T-helper 2 cell treated with Interferon-gamma antibody and Interleukin-4, amounts not matched to agents 5 μg/mL and 100 μg/mL, for 36 hours (primary cell): ENCODE measurements at places on chromosomes 11 and 22.

- no peak for DNase-seq
Observed at GRCh38 chr22:25896098-25896497, 154.1 kb downstream of the MYO18B start.

DNA sequence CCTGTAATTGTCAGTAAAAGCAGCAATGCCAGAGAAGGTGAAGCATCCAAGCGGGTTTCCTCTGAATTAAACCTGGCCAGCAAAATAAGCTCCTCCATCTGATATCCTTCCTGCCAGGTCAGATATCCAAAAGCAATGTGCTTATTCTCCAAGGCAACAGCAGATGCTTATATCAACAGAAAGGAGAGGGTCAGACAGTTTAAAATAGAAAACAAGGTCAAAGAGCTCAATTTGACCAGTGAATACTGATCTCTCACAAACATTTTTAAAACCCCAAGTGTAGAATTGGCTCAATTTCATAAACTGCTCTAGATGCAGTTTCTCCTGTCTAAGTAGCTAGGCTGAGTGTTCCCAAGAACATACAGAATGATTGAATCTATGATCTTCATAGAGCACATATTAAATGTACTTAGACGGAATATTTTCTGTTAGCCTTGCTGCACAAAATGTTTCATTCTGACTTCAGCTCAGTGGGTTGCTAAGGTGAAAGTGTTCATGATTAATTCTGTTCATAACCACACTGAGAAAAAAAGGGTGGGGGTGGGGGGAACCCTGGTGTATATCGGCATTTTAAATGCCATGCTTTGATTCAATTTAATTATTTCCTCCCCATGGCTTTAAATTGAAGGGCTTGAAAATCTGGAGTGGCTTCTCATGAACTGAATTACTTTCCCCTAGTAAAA, 174.2 kb upstream of the ARHGAP20 start:
- no peak for DNase-seq

- DNase-seq: no peak
Observed at GRCh38 chr22:47435204-47435487, 672.7 kb downstream of the TBC1D22A start.

- no peak for DNase-seq
Observed at GRCh38 chr11:125593114-125593820, 615 bp downstream of the STT3A start.

DNA sequence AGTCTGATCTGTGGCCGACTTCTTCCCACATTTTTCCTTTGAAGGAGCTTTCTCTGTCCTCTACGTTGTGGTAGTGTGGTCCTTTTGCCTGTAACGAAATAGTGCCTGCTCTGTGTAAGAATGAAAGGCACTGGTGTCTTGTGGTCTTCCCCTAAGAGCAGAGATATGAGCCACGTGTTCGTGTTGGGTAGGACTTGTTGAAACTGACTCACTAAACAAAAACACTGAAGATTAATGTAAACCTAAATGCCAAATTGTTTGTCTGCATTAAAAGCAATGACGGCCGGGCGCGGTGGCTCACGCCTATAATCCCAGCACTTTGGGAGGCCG, 10.1 kb upstream of the RPS3 start:
- no peak for DNase-seq

GRCh38 chr11:122593473-122594420, 61.8 kb upstream of the UBASH3B start:
- DNase-seq: no peak

DNA sequence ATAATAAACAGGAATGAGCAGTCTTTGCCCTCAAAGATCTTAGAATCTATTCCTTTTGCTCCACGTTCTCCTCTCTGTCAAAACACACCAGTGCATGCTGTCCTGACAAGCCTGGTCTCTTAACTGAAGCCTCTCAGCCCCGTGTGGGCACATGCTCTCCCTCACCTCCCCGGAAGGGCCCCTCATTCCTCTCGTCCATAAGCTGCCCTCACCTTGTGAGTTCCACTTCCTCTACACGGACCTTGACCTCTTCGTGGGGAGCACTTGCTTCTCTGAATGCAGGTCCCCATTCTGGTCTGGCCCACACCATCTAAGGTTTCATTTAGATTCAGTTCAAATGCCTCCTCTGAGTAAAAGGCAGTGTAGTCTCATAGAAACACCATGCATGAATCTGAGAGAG, 412.3 kb upstream of the SYN3 start:
- no peak for DNase-seq

DNA sequence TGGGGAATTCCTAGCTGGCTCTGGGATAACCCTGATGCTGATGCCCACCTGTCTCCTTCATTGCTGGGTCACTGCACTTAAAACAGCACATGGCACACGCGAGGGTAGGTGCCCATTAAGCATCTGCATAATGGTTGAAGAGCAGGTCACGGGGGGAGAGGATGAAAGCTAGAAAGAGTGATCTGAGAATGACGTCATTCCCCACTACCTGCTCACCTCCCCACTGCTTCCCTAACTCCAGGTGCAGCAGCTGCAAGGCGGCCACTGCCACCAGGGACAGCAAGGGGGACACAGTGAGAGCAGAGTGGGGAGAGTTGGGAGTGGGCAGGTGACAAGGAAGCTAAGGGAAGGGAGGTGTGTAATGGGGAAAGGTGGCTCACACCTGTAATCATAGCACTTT, 27.0 kb downstream of the ADA2 start:
- DNase-seq: no peak

- DNase-seq: no peak
Observed at GRCh38 chr11:110850846-110851245, 138.6 kb upstream of the ARHGAP20 start.

GRCh38 chr11:104625246-104625645, 273.0 kb downstream of the CASP12 start:
- no peak for DNase-seq

DNA sequence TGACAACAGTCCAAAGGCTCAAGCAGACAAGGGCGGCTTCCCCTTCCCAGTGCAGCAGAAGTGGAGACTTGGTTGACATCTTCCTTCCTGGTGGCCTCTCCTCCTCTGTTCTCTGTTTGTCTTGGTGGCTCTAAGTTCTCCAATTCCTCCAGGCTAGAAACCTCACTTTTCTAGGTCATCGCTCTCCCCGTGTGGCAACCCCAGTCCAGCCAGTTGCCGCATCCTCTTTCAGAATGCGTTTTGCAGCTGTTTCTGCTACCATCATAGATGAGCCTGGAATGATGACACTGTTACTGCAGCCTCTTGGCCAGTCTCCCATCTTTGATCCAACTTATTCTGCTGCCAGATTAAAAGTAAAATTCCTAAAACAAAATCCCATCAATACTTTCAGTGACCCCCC, 201.5 kb downstream of the TRIM29 start:
- no peak for DNase-seq

- DNase-seq: no peak
Observed at GRCh38 chr11:73981051-73981805, 1.4 kb downstream of the UCP2 start.

DNA sequence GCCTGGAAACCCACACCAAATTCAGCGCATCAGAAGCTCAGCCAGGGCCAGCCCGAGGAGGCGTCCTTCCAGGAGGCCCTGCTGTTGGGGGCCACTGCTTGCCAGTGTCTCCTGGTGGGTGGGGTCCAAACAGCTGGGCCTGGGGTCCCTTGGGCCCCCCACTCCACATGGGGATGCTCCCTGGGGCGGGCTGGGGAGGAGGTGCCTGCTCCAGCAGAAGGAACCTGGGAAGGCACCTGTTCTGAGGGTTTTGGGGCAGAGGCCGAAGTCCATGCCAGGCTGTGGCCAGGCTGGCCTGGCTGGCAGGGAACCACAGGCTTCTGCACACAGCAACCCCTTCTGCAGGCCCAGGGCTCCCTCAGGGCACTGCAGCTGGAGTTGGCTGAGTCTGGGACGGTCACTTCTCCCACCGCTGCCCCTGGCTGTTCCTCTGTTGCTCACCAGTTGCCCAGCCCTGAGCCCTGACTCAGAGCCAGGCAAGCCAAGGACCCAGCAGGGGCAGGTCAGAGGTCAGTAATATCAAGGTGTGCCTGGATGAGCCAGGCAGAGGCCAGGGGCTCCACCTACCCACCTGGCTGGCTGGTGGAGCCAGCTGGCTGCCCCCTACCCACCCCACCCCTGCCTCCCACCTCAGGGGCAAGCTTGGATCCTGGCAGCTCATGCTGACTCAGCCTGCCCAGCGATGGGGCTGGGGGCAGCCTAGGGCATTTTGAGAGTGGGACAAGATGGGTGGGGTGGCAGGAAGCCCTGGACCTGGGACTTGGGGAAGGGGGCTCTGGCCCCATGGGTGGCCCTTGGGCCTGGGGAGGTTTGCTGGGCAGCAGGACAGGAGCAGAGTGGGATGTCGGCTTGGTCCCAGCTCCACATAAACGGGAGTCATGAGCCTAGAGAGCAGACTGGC, 12.0 kb upstream of the PHLDA2 start:
- no peak for DNase-seq

GRCh38 chr11:72678524-72678923, 4.3 kb upstream of the PDE2A start:
- DNase-seq: no peak

GRCh38 chr11:134468081-134468668, 56.1 kb upstream of the B3GAT1 start:
- DNase-seq: no peak

DNA sequence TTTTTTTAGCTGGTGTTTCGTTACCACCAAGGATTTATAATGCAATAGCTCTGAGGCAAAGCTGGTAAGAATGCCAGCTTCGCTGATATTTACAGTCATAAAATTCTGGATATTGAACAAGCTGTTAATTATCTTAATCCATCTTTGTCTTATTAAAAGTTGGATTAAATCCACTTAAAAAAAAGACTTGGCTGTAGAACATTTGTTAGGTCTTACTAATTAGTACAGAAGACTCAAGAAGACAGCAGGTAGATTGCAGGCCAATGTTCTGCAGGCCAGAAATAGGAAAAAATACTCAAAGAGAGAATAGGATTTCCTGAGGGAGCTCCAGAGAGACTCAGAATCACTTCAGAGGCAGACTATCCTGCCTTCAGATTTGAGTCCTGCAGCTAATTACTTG, 7.5 kb downstream of the ROBO4 start:
- DNase-seq: no peak

DNA sequence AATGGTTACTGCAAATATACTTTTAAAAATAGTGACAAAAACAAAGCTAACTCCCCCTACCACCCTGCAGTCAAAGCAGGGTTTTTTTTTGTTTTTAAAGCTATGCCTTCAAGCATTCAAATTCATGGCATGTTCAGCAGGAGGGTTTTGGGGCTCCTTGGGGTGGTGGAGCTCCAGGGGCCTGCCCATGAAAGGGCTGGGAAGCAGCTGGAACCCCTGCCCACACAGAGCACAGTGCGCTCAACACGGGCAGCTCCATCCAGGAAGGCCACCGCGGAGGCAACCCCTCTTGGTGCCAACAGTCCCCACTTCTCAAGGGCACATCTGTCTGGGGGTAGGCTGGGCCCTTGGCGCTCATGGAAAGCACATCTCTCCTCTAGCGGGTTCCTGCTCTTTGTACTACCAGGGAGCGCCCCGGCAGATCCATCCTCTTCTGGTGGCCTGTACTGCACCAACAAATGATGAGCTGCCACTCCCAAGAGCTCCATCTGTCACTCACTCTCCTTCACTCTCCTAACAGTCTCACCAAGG, 16.6 kb upstream of the PHLDA2 start:
- no peak for DNase-seq

- DNase-seq: no peak
Observed at GRCh38 chr22:35506259-35506570, 34.4 kb upstream of the RASD2 start.

DNA sequence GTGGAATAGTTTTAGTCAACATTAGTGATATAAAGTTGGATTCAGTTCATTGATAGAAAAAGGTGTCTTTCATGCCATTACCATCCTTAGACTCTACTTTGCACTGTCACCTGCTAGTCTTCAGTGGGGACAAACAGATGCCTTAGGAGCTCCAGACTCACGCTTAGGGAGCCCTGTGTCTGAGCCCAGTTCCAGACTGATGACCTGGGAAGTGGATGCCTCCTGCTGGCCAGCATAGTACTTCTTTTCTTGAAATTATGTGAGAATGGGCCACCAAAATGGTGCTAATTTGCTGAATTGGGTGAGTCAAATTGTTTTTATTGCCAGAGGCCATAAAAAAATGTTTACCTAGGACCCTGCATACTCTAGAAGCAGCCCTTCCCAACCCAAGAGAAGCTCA, 53.9 kb downstream of the NOX4 start:
- no peak for DNase-seq

GRCh38 chr22:32236970-32237369, 18.2 kb downstream of the SLC5A4 start:
- DNase-seq: no peak

- DNase-seq: no peak
Observed at GRCh38 chr11:72615329-72615728, 58.9 kb downstream of the PDE2A start.

DNA sequence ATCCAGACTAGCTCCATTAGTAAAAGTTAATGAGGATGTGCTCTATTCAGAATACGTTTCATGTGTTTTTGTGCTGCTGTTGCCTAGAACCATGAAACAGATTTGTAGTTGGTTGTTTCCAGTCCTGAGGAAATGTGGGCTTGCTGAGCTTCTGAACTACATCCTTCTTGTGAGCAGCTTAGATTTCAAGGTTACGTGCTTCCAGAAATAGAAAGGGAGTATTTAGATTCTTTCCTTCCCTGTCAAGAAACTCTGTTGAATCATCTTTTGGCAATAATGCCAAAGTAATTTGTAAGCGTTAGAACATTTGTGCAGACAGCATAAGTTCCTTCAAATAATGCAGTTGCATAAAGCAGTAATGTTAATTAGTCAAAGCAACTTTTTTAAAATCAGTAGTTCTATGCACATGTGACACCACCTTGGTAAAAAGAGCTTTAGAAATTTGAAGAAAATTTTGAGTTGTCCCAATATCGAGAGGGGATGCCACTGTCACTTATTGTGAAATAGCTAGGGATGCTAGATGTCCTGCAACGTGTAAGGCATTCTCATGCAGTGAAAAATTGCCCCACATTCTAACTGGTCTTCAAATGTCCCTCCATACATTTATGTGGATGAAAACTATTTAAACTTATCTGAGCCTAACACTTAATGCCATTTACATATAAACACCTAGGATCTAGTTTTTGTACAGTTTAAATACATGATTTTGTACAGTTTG, 169.6 kb downstream of the ETS1 start:
- no peak for DNase-seq

GRCh38 chr22:49202226-49202625, 625.4 kb downstream of the BRD1 start:
- no peak for DNase-seq

DNA sequence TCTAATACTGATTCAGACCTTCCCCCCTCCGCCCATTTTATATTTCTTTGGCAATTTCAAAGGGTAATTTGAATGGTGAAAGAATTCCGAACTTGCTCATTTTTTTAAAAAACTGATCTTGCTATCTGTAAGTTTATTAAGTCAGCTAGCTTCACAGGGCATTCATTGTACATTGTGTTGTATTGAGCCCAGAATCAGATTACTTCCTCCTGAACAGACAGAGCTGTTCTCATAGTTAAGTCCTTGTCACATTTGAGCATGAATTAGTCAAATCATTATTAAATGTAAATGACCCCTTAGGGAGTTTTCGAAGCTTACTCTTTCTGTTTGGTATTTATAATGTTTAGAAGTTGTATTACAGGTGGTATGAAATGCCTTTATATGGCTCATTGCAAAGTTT, 34.4 kb downstream of the CYP2R1 start:
- no peak for DNase-seq

- no peak for DNase-seq
Observed at GRCh38 chr11:104161751-104162450, 2.0 kb downstream of the PDGFD start.
